Stimulated activated naive CD8-positive, alpha-beta T cell treated with anti-CD3 and anti-CD28 coated beads, Interleukin-15, amount 100 ng/mL, for 72 hours (primary cell): ENCODE measurements at places on chromosomes 3 and 15.

DNA sequence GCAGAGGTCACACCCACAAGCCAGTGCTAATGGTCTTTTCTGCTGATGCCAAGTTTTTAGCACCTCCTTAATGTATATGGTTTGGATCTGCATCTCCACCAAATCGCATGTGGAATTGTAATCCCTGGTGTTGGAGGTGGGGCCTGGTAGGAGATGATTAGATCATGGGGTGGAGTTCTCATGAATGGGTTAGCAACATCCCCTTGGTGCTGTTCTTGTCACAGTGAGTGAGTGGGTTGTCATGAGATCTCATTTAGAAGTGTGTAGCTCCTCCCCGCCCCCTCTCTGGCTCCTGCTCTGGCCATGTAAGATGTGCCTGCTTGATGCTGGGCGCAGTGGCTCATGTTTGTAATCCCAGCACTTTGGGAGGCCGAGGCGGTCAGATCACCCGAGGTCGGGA, 37.3 kb upstream of the KLHL6 start:
- DNase-seq = no peak

- no peak for DNase-seq
Observed at GRCh38 chr3:26236531-26236930, 386.0 kb upstream of the LRRC3B start.

DNA sequence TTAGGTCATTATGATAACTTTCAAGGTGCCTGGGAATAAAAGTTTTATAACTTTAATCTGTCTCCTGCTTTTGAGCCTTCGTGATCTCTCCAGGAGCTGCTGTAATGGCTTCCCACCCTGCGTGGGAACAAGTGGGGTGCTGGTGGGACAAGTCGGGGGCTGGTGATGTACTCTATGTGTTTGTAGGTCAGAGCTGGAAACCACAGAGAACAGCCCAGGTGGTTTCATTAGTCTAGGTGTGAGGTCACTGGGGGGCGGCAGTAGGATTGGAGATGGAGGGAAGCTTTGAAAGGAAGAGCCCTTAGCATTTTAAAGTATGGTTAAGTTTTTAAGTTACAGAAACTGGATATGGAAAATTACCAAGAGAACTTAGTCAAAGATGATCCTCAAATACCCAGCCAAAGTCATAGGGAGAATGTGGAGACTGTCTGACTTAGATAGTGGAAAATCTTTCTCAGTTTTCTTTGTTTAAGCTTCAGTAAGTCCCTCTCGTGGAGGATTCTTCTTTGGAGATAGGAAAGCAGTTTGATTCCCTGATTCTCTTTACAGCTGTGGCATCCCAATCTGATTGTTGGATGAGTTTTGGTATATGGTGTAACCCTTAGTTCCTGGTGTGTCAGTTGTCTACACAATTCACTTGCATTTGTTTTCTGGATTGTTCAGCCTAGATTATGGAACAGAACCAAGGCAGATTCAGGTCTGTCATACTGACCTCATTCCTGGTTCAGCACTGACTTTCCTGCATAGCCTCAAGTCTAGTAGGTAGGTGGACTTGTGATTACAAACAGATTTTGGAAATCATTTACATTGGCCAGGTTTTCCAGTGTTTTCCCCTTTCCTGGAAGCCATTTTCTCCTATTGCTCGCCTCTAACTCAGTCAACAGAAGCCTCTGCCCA, 115.6 kb downstream of the FNDC3B start:
- no peak for DNase-seq

DNA sequence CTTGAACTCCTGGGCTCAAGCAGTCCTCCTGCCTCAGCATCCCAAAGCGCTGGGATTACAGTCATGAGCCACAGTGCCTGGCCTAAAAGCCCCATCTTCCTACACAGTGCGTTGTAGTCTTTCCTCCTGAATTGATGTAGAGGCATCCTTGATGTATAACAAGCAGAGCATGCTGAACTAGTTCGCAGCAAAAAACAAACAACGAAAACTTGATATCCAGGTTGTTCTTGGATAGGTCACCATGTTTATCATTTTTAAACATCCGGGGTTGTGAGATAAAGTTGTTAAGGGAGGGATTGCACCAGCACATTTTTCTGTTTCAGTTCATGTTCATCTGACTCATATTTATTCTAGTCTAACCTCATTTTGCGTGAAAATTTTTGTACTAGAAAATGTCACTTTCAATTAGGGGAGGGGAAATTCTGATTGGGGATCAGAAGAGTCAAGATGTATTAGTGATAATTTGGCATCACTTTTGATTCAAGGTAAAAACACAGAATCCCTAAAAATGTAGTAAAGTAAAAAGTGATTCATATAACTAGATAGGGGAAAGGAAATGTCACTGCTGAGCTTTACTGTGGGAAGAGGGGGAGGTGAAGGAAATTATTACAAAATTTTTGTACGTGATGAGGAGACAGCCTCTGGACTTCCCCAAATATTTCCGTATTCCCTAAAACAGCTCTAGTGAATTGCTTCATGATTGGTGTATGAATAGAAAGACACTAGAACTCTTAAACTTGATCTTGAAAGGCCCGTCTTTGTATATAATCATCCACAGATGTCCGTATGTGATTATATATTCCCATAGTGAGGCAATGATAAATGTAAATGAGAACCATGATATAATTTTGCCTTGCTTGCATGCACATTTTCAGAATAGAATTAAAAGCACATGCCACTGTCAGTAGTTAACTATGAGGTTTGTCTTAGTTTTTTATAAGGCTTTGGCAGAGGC, 22.9 kb downstream of the RAB8B start:
- DNase-seq = peak; percentile 28

- DNase-seq = peak; percentile 7
Observed at GRCh38 chr15:41940441-41940857, 31.9 kb downstream of the EHD4 start.

DNA sequence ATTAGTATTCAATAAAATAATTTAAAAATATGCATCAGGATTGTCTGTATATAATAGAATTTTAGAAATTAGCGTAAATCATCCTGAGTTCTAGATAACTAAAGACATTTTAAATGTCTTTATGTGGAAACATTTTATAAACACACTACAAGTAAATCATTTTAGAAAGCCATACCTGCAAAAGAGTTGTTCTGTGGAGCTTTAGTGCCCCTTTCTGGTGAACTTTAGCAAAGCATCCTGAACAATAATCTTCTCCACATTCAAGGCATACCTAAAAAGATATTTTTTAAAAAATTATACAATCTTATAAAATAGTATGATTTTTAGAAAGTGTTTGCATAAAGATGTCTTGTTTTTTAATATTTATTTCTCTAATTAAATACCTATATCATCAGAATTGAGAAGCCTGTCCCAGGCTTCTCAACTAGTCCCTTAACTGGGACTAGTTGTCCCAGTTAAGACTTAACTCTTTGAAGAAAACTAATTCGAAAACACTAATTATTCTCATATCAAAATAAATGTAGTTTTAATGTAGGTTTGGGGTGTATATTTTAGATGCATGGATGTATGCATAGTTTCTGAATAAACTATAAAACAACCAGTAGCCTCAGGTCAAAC, 29.7 kb downstream of the ZBBX start:
- no peak for DNase-seq

GRCh38 chr3:49856181-49857005, at the start of gene TRAIP:
Gene TRAIP (minus strand): TSS chr3:49856564. CDS start chr3:49856453, 111 bp downstream.
- DNase-seq = peak; percentile 95

DNA sequence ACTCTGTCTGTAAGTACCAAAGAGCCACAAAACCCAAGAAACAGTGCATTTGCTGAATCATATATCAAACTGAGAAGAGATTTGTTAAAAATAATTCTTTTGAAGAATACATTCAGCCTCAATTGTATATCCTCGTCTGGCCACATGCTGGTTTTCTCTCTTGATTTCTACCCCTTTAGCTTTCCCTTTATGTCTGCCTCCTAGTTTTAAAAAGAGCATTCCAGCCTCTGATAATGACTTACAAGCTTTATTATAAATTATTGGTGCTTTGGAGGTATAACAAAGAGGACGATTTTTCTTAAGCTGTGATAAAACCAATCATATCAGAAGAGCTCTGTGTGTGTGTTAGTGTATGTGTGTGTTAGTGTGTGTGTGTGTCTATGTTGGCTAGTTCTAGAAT, 70.4 kb upstream of the ROBO2 start:
- no peak for DNase-seq

GRCh38 chr15:25178835-25179672, 224.3 kb downstream of the SNRPN start:
- no peak for DNase-seq

GRCh38 chr3:124632566-124633140, 97.6 kb upstream of the UMPS start:
- no peak for DNase-seq

DNA sequence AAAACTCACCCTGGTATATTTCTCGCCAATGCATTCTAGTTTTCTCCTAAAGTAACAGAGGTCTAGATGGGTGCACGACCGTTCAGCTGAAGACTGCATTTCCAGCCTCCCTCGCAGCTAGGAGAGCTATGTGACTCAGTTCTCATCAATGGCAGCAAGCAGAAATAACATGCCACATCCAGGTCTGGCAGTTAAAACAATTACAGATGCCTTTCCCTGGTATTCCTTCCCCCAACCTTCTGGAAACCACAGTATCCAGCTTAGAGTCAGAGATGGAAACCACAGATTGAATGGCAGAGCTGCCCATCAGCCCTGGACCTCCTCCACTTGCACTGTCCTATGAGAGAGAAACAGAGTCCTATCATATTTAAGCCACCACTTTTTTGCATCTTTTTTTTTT, 4.8 kb downstream of the HAPLN3 start:
- no peak for DNase-seq

DNA sequence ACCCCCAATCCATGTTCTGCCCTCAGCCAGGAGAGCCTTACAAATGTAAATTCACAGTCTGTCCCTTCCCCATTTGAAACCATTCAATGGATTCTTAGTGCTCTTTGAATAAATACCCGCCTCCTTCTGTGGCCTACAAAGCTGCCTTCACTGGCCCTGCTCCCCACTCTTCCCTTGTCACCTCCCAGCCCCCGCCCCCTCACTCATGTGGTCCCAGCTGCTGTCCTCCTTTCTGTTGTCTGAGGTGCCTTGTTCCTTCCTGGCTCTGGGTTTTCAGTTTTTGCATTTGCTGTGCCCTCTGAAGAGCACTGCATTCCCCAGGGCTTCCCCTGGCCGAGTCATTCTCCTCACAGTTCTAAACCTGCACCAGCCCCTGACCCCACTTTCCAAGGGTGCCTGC, 3.2 kb downstream of the EFCAB12 start:
- DNase-seq = no peak

DNA sequence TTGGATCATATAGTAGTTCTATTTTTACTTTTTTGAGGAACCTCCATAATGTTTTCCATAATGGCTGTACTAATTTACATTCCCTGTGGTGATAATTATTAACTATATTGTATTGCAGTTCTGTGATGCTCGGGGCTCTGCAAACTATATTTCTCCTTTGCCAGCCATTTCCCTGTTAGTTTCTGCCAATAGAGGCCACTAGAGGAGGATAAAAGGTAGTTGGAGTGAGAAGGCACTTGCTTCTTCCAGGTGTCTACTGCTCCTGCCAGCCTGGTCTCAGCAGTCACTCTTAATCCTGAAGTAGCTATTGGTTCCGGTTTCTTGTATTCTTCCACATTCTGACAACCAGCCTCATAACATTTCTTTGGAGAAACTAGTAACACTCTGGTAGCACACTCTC, 233.9 kb upstream of the GBE1 start:
- no peak for DNase-seq

DNA sequence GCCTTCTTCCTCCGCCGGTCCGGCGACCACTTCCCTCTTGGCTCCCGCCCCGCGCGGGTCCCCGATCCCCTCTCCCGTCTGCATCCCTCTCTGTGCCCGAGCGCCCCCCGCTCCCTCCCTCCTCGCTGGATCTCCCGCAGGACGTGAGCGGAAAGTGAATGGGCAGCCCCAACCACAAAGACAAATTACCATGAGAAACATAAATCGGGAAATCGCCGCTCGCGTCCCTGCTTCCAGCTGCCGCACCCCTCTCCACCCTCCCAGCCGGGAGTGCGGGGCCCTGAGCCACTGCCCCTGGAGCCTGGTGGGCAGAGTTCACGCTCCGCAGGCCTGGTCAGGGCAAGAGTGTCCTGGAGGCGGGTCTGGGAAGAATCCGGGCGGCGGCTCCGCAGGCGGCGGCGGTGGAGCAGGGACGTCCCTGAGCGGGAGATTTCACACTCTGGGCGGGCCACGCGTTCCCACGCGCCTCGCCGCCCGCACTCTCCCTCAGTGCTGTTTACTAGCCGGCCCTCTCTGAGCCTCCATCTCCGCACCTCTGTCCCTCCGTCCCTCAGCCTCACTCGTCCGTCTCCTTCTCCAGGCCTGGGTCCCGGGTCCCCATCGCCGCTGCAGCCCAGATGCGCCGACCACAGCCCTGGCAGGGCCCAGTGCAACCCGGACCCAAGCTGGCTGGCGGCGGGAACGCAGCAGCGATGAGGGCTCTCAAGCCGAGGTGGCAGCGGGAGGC, 835 bp downstream of the SEMA5B start:
- DNase-seq = peak; percentile 16

DNA sequence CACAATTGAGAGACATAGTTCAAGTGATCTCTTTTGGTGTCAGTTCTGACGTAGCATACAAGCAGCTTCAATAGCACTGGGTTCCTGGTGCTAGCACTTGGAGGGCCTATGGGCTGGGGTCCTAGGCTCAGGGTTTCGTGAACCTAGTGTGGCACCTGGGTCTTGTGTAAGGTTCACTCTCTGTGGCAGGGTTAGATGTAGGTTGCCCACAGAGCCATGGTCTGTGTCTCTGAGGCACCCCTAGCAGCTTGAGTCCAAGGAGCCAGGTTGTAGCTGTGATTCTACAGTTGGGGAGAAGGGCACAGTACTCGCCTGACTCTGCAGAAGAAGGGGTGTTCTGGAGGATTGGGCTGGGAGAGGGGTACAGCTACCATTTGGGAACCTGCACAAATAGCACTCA, 282.6 kb upstream of the LRRC3B start:
- DNase-seq = no peak

- DNase-seq = no peak
Observed at GRCh38 chr15:39777496-39777895, 5.1 kb downstream of the FSIP1 start.

GRCh38 chr3:187689984-187690383, 12.4 kb downstream of the RTP2 start:
- DNase-seq = no peak

GRCh38 chr3:173733029-173733652, 335.6 kb downstream of the NLGN1 start:
- DNase-seq = no peak

DNA sequence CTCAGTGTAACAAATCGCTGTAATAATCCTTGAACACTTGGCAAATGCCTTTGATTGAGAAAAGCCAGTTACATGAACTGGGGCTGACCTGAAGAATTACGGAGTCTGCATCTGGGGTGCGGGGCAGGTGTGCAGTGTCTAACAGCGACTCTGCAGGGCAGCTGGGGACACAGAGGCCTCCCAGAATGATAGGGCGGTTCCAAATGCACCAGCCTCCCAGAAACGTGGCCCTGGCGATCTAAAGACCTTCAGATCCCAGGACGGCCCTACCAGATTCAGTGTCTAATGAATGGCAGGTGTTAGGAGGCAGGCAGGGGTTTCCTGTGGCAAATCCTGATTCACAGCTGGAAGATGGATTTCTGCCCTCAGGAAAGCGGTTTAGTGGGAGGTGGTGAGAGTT, 100.5 kb upstream of the RGMA start:
- DNase-seq = no peak

- DNase-seq = no peak
Observed at GRCh38 chr3:77780278-77780996, 740.5 kb downstream of the ROBO2 start.
